ENCODE measurements at places on chromosomes 1 and 21.

DNA sequence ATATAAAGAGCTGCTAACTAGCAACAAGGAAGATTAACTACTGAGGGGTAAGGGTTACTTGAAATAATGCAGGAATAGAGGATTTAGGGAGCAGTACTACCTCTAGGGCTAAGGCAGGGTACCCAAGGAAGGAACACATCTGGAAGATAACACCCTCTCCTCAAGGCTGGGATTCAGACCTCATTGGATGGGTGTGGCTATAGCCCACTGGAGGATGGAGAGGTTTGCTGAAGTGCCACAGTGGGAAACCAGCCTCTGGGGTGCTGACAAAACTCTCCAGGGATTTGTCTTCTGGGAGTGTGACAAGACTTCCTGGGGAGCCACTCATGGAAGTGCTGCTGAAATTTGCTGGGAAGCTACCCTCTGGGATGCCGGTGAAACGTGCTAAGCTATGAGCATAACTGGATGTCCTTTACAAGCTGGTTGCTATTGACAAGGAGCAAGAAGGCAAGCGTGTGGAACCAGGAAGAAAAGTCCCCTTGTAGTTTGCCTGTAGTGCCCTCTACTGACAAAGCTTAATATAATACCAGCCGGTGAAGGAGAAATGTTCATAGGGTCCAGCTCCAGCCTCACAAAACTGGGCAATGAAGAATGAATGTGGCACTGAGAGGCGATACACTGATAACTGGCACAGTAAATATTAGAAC, 122.8 kb upstream of the USP24 start:
- DNase-seq: peak; percentile 62

DNA sequence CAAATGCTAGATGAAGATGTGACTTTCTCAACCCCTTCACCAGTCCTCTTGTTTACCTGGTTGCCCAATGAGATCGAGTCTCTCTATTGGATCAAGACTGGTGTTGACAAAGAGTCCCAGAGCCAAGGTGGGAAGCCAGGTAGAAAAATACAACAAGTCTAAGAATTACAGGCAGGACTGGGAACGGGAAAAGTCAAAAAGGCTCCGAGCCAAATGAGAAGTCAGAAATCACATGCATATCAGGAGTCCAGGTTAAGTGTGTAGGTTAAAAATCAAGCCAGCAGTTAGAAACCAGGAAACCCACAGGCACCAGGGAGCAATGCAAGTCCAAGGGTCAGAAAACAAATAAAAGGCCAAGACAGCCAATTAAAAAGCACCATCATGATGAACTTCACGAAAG, 27.4 kb upstream of the DUSP23 start:
- no peak for DNase-seq

GRCh38 chr1:101073836-101074235, 48.3 kb upstream of the DPH5 start:
- DNase-seq: no peak

DNA sequence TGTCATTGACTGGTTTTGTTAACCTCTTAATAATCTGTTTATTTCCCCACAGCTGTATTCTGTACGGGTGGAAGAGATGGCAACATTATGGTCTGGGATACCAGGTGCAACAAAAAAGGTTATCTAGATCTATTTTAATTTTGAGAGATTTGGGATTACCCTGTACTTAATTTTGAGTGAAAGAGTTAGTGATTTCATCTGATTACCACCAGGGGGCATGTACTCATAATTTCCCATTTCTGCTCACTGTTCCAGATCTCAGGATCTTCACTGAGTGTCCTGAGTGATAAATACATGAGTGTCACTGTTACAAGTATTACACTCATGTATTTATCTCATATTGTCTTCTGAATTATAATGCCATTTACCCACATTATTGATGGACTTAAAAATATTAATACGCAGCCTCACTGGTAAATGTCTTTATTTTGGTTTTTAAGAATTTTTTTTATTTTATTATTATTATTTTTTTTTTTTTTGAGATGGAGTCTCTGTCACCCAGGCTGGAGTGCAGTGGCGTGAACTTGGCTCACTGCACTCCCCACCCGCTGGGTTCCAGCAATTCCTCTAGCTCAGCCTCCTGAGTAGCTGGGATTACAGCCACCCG, 27.4 kb downstream of the DTL start:
- DNase-seq: peak; percentile 23

DNA sequence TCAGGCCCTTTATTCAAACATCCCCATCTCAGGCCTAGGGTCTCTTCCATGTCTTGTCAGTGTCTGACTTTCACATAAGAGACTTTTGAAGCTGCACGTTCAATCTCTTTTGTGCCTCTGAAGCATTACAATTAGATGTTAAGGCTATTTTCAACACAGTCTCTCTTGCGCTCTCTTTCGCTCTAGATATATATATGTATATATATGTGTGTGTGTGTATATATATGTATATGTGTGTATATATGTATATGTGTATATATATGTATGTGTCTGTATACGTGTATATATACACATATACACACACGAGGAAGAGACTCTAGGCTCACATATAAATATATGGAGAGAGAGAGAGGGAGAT, 162.5 kb upstream of the RNPC3 start:
- no peak for DNase-seq

- DNase-seq: peak; percentile 98
Observed at GRCh38 chr1:156896490-156897033, 3.0 kb downstream of the PEAR1 start.

DNA sequence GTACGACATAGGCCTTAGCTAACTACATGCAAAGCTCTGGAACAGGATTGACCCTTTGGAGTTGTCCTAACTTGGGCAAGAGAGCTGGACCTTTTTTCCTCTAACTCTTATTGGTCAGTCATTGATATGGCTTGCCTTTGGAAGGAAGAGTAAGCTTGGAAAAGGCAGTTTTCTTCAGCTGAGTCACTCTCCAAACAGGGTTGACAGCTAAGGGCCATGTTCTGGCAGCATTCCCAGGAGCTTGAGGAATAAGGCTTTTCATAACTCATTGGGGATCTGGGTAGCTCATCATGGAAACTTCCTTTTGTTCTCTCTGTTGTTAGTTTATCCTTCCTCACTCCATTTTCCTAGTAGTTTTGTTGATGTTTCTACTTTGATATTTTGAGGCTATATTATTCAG, 14.5 kb upstream of the ERRFI1 start:
- DNase-seq: peak; percentile 90

DNA sequence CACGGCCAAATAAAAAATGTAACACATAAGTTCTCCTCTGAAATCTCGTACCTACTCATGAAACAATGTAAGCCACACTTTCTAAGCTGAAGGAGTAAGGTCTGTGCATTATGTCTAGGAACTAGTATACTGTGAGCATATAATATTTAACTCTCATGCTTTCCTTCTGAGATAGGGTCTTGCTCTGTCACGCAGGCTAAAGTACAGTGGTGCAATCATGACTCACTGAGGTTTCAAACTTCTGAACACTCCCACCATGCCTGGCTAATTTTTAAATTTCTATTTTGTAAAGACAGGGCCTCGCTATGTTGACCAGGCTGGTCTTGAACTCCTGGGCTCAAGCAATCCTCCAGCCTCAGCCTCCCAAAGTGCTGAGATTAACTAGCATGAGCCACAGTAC, 71.3 kb downstream of the AHCTF1 start:
- no peak for DNase-seq

DNA sequence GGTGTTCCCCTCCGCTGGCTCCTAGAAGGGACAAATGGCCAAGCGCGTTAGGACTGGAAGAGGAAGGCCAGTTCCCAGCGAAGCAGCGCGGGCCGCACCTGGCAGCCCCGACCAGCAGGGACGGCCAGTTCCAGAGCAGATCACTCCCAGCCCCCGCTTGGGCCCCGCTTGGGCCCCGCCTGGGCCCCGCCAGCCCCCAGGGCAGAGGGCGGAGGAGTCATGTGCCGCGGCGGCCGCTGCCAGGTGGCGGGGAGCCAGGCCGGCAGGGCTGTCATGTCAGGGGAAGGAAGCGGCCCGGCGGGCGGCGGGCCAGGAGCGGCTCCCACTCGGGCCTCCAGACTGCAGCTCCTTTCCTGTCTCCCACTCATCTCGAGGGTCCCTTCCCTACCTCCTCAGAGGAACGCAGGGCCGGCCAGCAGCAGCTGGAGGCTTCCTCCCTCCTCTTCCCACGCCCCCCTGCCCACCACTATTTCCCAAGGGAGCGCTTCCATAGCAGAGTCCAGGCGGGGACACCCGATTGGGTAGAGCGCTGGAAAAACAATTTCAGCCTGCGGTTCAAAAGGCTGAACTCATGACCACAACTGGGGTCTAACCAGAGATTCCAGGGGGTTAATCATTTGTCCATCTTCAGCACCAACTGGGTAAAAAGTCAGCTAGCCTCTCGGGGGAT, 16.5 kb downstream of the ZNF697 start:
- DNase-seq: peak; percentile 79

DNA sequence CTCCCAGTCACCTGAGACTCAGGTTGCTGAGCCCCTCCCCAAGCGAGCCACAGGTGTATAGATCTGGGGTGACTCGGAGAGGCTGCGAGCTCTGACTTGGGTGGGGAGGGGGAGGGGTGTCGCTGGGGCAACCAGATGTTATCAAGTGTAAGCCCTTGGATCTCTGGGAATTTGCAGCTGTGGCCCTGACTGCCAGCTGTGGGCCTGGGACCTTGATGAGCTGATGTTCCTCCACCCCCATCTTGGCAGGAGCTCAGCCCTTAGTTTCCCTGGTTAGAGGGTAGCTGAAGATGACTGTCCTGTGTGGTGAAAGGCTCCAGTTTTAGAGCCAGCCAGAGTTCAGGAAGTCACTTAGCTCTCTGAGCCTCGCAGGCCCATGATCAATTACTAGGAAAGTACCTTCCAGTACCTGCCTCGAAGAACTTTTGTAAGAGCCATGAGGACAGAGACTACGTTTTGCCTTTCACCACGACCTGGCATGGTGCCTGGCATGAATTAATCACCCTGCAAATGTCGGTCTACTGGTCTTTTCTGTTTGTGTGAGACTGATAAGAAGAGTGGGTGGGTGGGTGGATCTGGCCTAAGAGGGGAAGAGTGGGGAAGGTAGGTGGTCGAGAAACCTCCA, 55.8 kb downstream of the YARS1 start:
- peak; percentile 59 for DNase-seq

- DNase-seq: no peak
Observed at GRCh38 chr1:156048663-156049258, 4.8 kb downstream of the UBQLN4 start.

DNA sequence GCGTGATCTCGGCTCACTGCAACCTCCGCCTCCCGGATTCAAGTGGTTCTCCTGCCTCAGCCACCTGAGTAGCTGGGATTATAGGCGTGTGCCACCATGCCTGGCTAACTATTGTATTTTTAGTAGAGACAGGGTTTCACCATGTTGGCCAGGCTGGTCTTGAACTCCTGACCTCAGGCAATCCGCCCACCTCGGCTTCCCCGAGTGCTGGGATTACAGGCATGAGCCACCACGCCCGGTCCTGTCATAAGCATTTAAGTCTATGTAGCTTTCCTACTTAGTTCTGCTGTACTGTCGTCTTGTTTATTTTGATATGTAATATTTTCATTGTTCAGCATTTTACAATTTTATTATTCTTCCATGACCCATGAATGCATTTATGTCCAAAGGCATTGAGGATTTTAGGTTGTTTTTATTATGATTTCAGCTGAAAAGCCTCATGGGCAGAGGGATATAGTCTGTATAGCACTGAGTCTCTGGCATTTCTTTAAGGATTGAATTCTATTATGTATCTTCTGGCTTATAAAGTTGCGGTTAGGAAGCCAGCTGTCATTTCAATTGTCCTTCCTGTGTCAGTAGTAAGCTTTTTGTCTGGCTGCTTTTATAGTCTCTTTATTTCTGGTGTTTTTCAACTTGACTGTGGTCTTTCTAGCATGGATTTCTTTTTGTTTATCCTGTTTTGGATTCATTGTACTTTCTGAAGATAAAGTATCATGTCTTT, 9.2 kb downstream of the AGPAT3 start:
- DNase-seq: no peak

- no peak for DNase-seq
Observed at GRCh38 chr1:52674497-52675384, 23.4 kb downstream of the COA7 start.

GRCh38 chr21:27293239-27293638, 326.4 kb upstream of the ADAMTS5 start:
- DNase-seq: no peak

- DNase-seq: no peak
Observed at GRCh38 chr1:82405333-82405732, 604.6 kb downstream of the ADGRL2 start.

GRCh38 chr1:41591891-41592290, 107.4 kb upstream of the EDN2 start:
- DNase-seq: no peak

GRCh38 chr1:50047916-50048694, 24.4 kb upstream of the AGBL4 start:
- DNase-seq: no peak

DNA sequence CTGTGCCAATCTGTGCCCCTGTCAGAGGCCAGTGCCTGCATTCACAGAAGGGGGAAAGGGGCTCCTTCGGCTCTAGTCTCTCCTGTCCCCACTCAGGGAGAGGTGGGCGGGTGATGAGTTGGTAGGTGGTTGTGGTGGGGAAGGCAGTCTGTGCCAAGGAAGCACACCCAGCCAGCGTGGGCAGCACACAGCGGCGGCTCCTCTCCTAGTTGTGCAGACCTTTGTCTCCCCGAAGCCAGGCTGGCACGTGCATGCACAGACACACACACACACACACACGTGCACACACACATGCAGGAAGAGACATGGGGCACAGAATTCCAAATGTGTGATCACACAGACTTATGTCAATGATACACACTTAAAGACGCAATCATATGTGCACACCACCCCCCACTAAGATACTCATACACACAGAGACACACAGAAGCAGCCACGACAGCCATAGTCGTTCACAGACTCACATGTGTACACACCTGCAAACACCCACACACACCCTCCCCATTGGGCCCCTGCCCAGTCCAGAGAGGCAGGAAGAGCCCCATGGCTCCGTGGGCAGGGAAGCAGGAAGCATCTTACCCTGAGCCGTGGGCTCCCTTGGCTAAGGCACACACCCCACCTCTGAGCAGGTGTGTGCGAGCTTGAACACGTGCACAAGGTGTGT, 16.4 kb downstream of the RIMS3 start:
- DNase-seq: no peak

DNA sequence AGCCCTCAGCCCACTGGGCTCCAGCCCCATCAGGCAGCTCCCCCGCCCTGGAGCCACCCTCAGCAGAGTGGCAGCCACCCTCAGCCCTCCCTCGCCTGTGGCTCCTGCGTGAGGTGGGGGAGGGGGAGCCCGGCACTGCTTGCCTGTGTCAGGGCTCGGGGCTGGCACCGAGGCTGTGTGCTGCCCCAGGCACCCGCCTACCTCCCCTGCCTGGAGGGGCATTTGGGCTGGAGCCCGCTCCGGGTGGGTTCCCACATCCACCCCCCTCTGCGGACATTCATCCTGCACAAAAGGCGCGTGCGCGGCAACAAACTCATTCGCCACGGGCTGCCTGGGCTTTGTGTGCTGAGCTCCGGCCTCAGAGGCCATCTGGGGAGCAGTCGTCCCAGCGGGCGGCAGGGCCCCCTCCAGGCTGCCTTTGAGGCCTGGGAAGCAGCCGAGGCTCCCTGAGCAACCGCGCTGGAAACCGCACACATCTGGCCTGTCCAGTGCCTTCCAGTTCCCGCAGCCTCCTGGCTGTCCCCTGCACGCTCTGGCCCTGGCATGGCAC, 12.6 kb upstream of the TNFRSF14 start:
- peak; percentile 54 for DNase-seq

GRCh38 chr1:233883671-233884070, 20.8 kb upstream of the SLC35F3 start:
- no peak for DNase-seq
